ENCODE measurements at places on chromosomes 7 and 10.

DNA sequence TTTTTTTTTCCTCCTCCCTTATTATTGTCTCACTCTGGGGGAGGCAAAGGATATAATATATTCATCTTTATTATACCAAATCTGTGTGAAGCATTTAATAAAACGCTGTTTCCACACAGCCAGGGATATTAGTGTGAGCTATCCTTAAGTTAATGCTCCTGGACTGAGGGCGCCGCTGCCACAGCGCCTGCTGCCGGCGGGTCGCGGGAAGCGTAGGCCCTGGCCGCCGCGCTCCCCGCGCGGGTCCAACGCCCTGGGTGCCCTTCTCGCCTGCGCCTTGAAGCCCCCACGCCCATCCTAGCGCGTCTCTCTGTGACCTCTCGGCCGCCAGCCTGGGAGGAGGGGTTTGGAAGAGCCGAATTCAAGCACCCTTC is 9.5 kb upstream of the LBX1 start:
- DNase-seq: peak; percentile 57

- DNase-seq: no peak
These were observed 515.7 kb downstream of the RPS24 start for GRCh38 chr10:78549140-78549935.

DNA sequence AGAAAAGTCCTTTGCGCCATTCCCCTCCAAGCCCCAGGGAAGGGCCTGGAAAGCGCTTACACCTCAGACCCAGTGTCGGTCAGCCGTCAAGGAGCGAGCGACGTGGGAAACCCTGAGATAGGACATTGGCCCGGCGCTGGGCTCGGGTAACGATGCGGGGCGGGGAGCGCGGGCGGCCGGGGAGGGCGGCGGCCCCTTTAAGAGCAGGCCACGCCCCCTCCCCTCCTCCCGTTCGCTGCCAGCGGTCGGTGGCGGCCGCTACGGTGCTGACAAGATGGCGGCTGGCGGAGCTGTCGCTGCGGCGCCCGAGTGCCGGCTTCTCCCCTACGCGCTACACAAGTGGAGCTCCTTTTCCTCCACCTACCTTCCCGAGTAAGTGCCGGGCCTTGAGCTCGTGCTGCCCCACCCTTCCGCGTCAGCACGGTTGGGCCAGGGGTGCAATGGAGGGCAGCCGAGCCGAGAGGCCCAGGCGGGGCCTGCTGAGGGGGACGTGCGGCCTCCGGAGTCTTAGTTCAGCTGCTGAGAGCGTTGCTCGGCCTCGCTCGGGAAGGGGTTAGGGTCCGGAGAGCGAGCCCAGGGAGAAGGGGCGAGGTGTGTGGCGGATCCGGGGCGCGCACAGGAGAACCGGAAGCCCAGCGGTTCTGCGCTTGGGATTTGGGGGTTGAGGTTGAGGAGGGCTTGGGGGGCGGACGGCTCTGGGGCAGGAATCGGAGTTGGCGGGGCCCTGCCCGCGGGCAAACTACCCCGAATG is at the start of gene MKLN1:
TSS of gene MKLN1 (plus strand) at position 251 of the 751 bp plus-strand sequence. CDS start at position 275, 24 bp downstream.
- peak; percentile 96 for DNase-seq

DNA sequence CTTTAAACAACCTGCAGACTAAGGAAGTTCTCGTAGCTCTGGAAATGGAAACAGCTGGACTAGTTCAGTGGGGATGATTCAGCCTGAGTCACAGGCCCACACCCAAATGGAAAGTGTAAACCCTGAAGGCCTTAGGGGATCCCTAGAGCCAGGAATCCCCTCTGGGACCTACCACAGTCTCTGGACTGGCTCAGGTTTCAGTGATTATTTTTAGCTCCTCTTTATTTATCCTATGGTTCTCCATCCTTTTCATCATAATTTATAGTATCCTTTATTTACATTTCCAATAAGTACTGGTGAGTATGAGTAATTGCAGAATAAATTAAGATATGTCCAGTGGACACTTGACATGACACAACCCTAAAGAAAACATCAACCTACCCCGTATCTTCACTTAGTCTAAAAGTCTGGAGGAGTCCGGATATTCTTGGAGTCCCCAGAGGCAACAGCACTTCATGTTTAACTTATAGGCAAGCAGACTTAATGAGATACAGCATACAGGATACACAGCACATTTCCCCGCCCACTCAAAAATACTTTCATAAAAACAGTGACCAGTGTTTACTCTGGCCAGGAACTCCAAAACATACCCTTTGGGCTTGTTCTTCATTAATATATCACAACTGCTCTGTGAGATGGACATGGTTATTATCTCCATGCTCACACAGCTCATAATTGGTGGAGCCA is 28.4 kb upstream of the SEMA3E start:
- DNase-seq: no peak

DNA sequence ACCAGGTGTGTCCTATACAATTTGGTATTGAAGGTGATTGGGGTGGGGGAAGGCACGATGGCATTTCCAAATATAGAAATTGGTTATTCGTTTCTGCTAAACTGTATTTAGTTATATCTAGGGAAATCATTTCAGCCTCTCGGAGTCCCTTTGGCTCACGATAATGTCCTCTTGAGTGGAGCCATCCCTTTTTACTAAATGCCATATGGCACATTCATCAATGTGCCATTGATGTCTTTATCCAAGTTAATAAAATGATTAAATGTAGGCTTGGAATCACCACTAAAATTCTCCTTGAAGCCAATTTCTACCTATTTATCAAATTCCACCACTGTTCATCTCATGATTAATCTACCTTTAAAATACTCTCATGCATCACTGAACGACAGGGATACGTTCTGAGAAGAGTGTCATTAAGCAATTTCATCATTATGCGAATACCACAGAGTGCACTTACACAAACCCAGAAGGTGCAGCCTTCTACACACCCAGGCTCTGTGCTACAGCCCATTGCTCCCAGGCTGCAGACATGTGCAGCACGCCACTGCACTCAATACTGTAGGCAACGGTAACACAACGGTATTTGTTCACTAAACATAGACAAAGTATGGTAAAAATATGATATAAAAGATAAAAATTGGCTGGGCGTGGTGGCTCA is 219.2 kb upstream of the C7orf33 start:
- DNase-seq: no peak

DNA sequence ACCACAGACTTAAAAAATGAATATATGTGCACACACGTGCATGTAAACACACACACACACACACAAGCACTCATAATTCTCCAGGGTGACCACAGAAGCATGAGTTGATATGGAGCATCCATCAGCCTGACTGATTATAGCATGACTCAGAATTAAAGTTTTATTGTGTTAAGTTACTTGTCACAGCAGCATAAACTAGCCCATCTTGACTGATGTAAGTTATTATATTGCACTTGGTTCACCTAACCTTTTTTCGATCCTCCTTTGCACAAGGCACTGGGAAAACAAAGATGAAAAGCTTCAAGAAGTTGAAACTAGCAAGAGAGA is 18.8 kb upstream of the SLC35G1 start:
- DNase-seq: no peak

GRCh38 chr10:11292576-11293302 is 275.1 kb downstream of the CELF2 start:
- DNase-seq: no peak

Measured in hematopoietic multipotent progenitor cell treated with erythropoietin and hydrocortisone succinate and interleukin-3 and kit ligand, for 4 days (in vitro differentiated cells).